Body of pancreas (tissue), 4 donors: ENCODE measurements at places on chromosomes 12 and 14. TPM values are rescaled to one million over a fixed set of nuclear protein-coding genes. Genes with fewer than 3 reads are reported as not detected.

Gene PRH2
- total RNA-seq: not detected

Gene PSME2
- 29.3 TPM for total RNA-seq

Gene PPFIA2
- not detected for total RNA-seq

Gene KRT74
- not detected for total RNA-seq

Gene ANKRD33
- total RNA-seq: not detected

Gene C12orf50
- total RNA-seq: not detected

Gene DLST
- 33.7 TPM for total RNA-seq

Gene FGF23
- total RNA-seq: not detected
